ENCODE measurements at places on chromosomes 7 and 10. TPM values are rescaled to one million over a fixed set of nuclear protein-coding genes. Genes with fewer than 3 reads are reported as not detected.
A peak's percentile ranks its signal among the peaks of the same experiment; 100 is the strongest.

OR2A12 gene
- total RNA-seq: not detected

- H3K27me3 ChIP-seq: no peaks in the 10 kb centered on the region
- H3K27ac ChIP-seq: peak overlapping the region; percentile 80
- no peak for DNase-seq
- peaks cover 26% of the 10 kb centered on the region for H3K36me3 ChIP-seq
- H3K4me3 ChIP-seq: peak overlapping the region; percentile 34
Measured at GRCh38 chr10:104332243-104333031, 5.8 kb downstream of the ITPRIP start.

GRCh38 chr7:2409745-2410414, 6.5 kb downstream of the CHST12 start:
- H3K36me3 ChIP-seq: no peaks in the 10 kb centered on the region
- peak overlapping the region; percentile 63 for H3K27ac ChIP-seq
- no peaks in the 10 kb centered on the region for H3K27me3 ChIP-seq
- H3K4me3 ChIP-seq: peak overlapping the region; percentile 3
- H3K4me1 ChIP-seq: peaks cover 67% of the 10 kb centered on the region

- peaks cover 6% of the 10 kb centered on the region for H3K27me3 ChIP-seq
- no peak overlapping the region for H3K4me3 ChIP-seq
- no peak for DNase-seq
- no peaks in the 10 kb centered on the region for H3K4me1 ChIP-seq
- H3K36me3 ChIP-seq: no peaks in the 10 kb centered on the region
Measured at GRCh38 chr7:26487780-26488515, 196.3 kb downstream of the SNX10 start.

DNA sequence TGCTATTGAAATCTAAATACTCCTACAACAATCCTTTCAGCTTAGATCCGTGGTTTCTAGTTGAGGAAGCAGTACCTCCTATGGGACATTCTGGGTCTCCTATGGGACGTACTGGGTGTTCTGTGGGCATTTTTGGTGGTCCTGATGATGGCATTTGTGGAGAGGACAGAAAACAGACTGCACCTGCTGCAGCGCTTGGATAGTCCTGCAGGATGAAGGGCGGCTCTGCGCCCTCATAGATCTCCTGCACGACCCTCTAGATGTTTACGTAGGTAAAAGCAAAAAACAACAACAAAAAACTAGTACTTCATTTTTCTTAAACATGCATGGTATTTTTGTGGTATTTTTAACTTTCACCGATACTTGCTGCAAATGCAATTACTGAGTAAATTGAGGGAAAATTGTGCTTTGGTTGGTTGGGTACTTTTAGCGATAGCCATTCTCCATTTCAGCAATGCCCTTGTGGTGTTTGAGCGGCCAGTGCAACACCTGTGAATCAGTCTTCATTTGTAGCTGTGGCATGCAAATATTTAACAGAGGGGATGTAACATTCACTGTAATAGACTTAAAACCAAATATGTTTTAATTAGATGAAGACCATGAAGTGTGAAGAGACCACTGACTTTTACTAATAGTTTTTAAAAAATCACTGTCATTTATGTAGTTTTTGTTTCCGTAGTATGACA, 461.2 kb downstream of the SDK1 start:
- H3K4me3 ChIP-seq: no peak overlapping the region
- no peaks in the 10 kb centered on the region for H3K4me1 ChIP-seq
- H3K27me3 ChIP-seq: peaks cover 9% of the 10 kb centered on the region
- H3K36me3 ChIP-seq: no peaks in the 10 kb centered on the region
- DNase-seq: no peak

- H3K27ac ChIP-seq: no peak overlapping the region
- H3K27me3 ChIP-seq: peaks cover 2% of the 10 kb centered on the region
- no peaks in the 10 kb centered on the region for H3K4me1 ChIP-seq
- H3K4me3 ChIP-seq: no peak overlapping the region
- no peak for DNase-seq
- no peaks in the 10 kb centered on the region for H3K36me3 ChIP-seq
Measured at GRCh38 chr10:83994325-83994724, 145.0 kb upstream of the GHITM start.

DNA sequence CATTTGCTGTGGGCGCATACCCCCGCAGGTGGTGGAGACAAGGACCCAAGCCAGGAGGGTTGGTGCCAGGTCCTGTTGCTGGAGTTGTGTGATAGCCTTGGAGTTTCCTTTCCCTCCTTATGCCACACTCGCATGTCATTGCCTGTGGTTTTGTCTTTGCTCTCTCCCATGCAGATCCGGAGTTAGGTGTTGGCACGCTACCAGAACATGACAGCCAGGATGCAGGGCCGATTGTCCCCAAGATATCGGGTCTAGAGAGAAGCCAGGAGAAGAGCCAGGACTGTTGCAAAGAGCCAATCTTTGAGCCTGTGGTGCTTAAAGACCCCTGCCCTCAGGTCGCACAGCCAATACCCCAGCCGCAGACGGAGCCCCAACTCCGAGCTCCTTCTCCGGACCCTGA, 369.2 kb upstream of the GALNT17 start:
- no peaks in the 10 kb centered on the region for H3K27me3 ChIP-seq
- no peak overlapping the region for H3K27ac ChIP-seq
- no peak overlapping the region for H3K4me3 ChIP-seq
- DNase-seq: no peak
